ENCODE measurements at places on chromosomes 4 and X. TPM values are rescaled to one million over a fixed set of nuclear protein-coding genes. Genes with fewer than 3 reads are reported as not detected.

The EPHA5 gene
- total RNA-seq = 3.7 TPM

The PNMA6F gene
- not detected for total RNA-seq

The TMPRSS11E gene
- total RNA-seq = not detected

The VCX gene
- not detected for total RNA-seq
